ENCODE measurements at places on chromosomes 12 and 14.

DNA sequence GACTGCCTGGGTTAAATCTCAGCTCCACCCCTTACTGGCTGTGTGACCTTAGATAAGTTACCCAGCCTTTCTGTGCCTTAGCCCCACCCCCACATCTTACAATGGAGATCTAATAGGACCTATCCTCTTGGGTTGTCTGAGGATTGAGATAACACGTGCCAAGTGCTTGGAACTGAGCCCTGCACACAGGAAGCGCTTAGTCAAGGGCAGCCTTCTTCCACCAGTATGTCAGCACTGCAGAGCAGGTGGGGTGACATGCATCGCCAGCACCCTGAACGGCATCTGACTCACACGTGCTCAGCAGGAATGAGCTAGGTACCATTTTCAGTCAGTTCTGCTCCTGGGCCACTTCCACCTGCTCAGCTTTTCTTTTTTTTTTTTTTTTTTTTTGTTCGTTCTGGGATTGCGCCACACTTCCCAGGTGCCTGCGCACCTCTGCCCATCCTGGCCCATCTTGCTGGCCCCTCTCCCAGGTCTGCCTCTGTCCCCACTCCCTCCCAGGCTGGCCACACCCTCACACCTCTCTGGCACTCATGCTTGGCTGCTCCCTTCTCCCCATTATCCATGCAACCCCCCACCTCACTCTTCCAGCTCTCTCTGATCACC, 19.6 kb downstream of the LGMN start:
- DNase-seq: peak; percentile 14

DNA sequence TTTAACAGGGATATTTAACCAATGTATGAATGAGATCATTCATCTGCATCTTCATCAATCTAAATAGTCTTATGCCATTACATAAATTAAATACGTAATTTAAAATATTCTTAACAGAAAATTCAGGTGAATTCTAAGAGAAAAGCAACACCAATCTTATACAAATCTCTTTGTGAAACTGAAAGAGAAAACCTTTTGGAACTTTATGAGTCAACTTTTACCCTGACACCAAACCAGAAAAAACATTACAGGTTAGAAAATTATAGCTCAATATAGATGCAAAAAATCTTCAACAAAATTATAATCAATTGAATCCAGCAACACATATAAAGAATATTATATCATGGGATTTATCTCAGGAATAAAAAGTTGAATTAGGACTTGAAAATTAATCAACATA, 3.4 kb downstream of the GLIPR1L1 start:
- DNase-seq: no peak

GRCh38 chr12:3236345-3237187, 159.4 kb downstream of the TSPAN9 start:
- DNase-seq: no peak

- no peak for DNase-seq
Measured at GRCh38 chr14:50619569-50620141, 48.5 kb downstream of the SAV1 start.

- no peak for DNase-seq
Measured at GRCh38 chr14:95185767-95186392, 28.6 kb upstream of the DICER1 start.

GRCh38 chr14:67486890-67487289, 1.6 kb downstream of the TMEM229B start:
- no peak for DNase-seq

- peak; percentile 57 for DNase-seq
Measured at GRCh38 chr12:127052511-127053232, 1214.3 kb upstream of the TMEM132C start.

DNA sequence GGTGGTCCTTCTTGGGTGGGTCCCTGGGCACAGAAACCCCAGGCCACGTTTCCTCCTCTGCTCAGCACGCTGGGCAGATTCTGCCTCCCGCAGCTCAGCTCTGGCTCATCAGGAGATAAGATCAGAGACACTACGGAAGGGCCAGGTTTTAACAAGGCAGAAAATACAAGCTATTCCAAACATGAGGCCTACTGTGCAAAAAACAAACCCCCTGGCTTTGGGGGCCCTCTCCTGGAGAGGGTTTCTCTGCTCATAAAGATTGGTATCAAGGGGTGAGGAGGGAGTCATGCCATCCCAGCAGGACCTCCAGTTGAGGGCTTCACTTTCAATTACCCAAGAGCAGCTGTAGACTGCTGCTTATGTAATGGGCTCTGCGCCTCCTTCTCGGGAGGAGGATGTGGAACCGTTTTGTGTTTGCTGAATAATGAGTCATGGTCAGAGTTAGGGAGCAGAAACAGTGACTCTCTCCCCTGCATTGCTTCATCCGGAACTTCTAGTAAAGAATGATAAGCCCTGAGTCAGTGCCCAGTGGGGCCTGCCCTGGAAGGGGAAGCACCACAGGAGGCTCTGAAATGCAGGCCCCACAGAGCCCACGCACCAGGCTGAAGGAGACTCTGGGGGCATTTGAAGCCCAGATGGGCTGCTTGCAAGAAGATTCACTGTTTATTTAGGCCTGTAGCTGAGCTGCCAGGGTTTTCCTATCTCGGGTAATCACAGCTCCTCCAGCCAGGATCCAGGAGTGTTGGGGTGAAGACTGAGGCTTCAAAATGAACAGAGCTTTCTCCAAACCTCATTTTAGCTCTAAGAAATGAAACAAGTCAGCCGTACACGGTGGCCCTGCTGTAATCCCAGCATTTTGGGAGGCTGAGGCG, 79.3 kb downstream of the SSPN start:
- no peak for DNase-seq

DNA sequence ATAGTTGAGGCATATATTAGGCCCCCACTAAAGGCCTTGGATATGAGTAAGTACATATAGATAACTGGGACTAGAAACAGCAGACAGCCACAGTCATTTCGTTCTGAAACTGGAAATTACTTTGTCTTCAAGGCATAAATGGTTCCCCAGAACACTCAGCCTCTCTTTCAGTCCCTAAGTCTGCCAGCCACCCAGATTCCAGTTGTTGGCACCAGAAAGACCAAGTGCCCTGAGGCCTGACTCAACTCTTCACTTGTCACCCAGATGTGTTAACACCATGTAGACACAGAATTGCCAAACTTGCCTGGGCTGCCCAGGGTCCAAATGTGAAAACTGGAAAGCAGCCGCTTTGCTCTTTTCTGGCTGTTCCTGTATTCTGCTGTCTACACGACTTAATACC, 3.0 kb upstream of the LGALS3 start:
- no peak for DNase-seq

DNA sequence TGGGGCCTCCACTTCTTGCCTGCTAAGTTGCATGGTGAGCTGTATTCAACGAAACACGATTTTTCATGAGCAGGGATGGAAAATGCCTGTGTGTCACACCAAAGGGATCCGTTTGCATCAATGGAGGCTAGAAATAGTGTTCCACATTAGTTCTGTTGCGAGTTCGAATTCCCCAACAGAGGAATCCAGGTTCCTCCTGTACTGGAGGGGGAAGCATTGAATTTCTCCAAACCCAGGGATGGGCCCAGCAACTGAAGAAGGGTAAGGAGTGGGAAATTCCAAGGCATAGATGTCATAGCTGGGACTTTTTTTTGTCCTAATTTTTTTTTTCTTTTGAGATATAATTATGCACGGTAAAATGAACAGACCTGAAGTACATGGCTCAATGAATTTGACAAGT, 336.2 kb downstream of the DPF3 start:
- DNase-seq: no peak

- DNase-seq: no peak
Measured at GRCh38 chr12:32603858-32604257, 75.2 kb upstream of the DNM1L start.

DNA sequence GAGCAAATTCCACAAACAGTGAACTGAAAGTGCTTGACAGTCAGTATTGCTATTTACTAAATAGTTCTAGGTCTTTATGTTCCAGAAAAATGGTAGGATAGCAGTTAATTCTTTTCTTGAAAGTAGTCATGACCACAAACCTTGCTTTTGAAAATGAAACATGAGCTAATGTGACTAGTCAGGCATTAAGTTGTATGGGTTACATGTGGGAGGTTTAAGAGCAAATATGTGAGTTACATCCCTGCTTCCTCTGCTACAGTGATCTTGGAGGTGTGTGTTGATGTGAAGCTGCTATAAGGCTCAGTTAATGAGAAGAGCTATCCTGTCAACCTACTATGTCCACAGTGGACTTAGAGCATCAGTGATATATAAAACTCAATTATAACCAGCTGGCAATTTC, 741.6 kb downstream of the FSCB start:
- DNase-seq: no peak

GRCh38 chr12:78455991-78456390, 408.6 kb upstream of the SYT1 start:
- no peak for DNase-seq

DNA sequence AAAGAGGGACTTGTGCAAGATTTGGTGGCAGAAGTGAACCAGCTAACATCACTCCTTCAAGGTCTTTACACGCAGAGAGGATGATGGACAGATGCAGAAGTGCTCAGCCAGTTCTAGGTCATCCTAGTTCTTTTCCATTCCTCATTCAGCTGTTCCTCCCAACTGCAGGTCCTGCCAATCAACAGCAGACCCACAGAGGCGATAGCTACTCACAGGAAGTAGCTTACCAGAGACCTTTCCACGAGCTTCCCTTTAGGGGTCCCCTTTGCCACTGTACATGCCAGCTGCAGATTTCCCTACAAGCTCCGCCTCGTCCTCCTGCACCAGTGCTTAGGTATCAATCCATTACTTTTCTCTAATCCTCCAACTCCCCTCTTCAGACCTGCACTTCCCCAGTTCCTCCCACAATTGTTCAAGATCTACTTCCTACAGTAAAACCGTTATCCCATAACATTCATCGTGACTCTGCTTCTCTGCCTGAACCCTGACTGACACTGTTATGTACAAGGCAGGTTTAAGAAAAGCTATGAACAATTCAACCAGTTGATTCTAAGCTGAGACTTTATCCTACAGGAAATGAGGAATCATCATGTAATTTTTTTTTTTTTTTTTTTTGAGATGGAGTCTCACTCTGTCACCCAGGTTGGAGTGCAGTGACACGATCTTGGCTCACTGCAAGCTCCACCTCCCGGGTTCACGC, 22.5 kb downstream of the RECQL start:
- no peak for DNase-seq

GRCh38 chr12:131832321-131833231, 4.4 kb downstream of the MMP17 start:
- DNase-seq: no peak

GRCh38 chr14:75454963-75455546, 27.2 kb downstream of the JDP2 start:
- DNase-seq: no peak

GRCh38 chr12:109757671-109758265, 44.1 kb downstream of the FAM222A start:
- DNase-seq: no peak

DNA sequence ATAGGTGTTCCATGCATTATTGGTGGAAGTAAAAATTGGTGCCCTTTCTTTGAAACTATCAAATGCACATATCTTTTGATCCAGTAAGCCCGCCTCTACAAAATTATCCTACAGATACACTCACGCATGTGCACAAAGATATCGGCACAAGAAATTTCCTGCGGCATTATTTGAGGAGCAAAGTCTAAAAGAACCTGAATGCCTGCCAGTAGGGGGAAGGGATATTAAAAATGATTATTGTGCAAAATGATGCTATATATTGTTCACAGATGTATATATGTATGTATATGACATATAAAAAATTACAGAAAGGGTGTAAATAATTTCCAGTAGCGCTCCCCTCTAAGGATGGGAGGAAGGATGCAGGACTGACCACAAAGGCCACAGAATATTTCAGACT, 24.7 kb upstream of the ADIPOR2 start:
- no peak for DNase-seq

DNA sequence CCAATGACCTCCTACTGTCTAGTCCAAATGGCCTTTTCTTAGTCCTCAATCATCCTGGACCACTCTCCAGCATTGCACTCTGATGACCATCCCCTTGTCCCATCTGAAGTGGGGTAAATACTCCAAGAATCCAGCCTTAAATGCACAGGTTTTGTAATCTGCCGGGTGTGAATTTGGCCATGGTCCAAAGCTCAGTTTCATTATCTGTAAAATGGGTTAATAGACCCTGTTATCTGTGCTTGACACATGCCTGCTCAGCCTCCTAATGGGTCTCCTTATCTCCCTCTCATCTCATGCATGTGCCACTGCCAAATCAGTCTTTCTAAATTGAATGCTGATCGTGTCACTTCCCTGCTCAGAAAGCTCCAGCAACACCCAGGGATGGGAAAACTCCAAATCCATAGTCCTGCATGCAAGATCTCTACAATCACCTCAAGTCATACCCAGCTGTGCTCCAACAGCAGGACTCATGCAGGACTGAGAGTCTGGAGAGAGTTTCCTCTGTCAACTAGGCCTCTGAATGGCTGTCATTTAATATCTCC, 22.3 kb downstream of the LGR5 start:
- no peak for DNase-seq

GRCh38 chr12:122097584-122097926, 19.0 kb downstream of the MLXIP start:
- DNase-seq: no peak

DNA sequence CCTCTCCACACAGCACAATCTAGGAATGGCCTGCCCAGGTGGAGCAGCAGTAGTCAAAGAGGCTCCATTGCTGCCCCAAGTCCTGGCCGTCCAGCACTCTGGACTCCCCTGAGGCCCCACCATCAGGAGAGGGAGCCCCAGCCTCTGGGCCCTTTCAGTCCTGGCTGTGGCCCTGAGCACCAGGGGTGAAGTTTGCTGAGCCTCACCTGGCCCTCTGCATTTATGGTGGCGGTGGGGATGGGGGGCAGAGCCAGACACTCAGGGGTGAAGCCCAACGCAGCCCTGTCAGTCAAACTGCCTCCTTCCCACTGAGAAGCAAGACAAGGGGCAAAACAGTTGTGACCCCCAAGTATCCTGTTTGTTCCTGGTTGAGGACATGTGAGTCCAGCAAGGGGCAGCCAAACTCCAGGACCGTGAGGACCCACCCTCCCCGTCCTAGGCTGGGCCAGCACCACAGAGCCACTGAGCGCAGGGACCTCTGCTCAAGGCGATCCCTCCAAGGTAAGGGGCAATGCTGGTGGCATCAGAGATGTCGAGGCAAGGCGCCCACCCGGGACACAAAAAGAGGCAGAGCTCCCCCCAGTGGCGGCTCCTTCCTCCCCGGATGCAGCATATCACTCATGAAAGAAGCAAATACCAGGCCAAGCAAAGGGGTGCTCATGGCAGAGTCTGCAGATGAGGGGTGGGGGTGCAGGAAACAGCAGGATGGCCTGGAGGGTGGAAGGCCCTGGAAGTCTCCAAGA, 4.8 kb upstream of the AMN start:
- DNase-seq: no peak

DNA sequence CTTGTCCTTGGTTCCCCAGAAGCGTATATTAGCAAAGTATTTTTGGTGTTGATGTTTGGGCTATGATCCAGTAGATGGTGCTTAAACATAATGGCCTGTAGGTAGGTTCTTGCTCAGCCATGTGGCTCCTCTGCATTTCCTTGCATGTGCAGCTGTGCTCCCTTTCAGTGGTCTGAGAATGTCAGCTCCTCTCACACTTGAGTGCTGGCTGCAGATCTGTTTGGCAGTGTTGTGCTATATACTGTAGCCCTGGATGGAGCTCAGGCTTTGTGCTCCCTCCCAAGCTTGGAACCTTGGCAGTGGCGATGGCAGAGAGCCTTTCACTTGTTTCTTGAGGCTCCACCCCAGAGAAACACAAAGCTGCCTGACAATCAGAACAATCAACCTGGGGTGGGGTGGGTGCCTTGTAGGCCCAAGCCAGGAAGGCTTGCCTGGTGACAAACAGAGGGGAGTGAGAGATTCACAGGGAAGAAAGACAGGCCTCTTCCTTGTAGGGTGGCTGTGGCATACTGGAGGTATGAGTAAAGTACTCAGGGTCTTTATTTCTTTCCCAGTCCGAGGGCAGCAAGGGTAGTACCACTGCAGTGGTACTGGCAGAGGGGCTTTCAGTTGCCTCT, 255.3 kb downstream of the RAD51B start:
- no peak for DNase-seq

Data from NCI-H1436 treated with DMSO at 0.1 percent for 48 hours (cell line).